ENCODE measurements at places on chromosomes 13 and 19.

- no peak for DNase-seq
These were observed 6.9 kb downstream of the GPR180 start for GRCh38 chr13:94608586-94608985.

DNA sequence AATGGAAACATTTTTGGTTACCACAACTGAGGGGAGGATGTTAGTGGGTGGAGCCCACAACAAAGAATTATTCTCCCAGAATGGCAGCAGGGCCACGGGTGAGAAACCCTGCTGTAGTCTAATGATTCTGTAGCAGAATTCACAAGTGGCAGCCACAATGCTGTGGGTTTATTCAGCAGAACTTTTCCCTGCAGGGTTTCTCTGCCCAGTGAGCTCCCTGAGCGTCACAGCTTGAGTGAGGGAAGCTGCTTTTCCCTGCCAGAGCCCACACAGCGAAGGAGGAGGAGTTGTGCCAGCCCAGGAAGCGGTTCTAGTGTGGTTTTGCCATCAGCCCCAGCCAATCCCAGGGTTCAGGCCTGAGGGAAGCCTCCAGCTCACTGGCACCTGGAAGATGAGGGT is 4.4 kb downstream of the ATP12A start:
- DNase-seq, result peak; percentile 24

DNA sequence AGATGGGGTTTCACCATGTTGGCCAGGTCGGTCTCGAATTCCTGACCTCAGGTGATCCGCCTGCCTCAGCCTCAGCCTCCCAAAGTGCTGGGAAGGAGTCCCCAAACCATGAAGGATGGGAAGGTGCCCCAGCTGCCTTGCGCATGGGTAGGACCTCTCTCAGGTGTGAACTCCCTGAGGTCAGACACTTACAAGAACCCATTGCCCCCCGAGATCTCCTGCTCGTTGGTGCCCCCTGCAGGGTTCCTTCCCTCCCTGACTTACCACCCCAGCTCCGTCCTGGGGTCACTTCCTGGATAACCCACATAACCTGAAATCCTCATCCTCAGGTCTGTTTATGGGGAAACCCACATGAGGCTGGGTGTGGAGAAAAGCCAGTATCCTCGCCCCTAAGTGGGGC is 41.7 kb downstream of the UNC13A start:
- DNase-seq, result no peak

DNA sequence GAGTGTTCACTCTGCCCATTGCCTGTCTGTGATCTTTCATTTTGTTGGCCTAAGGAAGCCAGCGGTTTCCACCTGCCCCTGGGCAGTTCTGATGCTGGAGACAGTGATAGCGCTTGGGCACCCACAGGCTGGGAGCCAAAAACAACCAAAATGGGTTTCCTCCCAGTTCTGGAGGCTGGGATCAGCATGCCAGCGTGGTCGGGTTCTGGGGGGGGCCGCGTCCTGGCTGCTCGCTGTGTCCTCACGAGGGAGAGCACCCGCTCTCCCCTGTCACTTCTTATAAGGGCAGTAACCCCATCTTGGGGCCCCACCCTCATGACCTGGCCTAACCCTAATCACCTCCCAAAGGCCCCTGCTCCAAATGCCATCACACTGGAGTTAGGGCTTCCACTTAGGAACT is 67.9 kb downstream of the RAB20 start:
- DNase-seq, result no peak

DNA sequence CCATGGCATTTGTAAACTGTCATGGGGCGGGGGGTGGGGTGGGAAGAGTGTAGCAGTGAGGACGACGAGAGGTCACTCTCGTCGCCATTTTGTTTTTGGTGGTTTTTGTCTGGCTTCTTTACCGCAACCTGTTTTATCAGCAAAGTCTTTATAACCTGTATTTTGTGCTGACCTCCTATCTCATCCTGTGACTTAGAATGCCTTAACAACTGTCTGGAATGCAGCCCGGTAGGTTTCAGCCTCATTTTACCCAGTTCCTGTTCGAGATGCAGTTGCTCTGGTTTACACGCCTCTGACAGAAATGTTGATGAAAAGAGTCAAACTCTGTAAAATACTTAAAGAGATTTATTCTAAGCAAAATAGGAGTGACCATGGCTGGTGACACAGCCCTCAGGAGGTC is 852.0 kb downstream of the DACH1 start:
- DNase-seq, result no peak

Measured in activated CD4-positive, alpha-beta T cell treated with anti-CD3 and anti-CD28 coated beads, Interleukin-2, amount 50 U/mL, for 24 hours (primary cell).